Activated CD8-positive, alpha-beta memory T cell treated with anti-CD3 and anti-CD28 coated beads for 4 hours (primary cell): ENCODE measurements at places on chromosomes 5 and 9.

- DNase-seq = no peak
Measured at GRCh38 chr9:87701491-87701890, 24.4 kb upstream of the CTSL start.

DNA sequence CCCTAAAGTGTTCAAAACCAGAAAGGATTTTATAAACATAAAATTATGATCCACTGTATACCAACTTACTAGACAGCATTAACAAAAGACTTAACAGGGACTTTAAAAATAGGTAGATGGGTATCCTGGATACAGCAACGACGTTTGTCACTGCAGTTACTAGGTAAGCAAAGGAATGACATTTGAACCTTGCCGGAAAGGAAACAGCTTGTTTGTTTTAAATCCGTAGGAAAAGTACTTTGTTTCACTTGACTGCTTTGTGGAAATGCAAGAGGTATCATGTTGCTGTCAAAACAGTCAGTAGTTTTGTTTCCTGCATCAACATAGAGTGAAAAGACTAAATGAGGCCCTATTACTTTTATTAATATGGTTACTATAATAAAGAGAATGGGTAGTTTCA, 122.9 kb downstream of the CDC42SE2 start:
- no peak for DNase-seq

- DNase-seq = no peak
Measured at GRCh38 chr5:172743112-172743959, 27.7 kb downstream of the DUSP1 start.

GRCh38 chr9:90441814-90442213, 200.8 kb downstream of the DIRAS2 start:
- no peak for DNase-seq

- no peak for DNase-seq
Measured at GRCh38 chr5:125891061-125891725, 532.0 kb upstream of the GRAMD2B start.
